AG08395 (cell line): ENCODE measurements at places on chromosomes 3 and 15.
A peak's percentile ranks its signal among the peaks of the same experiment; 100 is the strongest.

GRCh38 chr15:80160570-80161156 lies 7.9 kb downstream of the FAH start:
- peak; percentile 88 for DNase-seq

DNA sequence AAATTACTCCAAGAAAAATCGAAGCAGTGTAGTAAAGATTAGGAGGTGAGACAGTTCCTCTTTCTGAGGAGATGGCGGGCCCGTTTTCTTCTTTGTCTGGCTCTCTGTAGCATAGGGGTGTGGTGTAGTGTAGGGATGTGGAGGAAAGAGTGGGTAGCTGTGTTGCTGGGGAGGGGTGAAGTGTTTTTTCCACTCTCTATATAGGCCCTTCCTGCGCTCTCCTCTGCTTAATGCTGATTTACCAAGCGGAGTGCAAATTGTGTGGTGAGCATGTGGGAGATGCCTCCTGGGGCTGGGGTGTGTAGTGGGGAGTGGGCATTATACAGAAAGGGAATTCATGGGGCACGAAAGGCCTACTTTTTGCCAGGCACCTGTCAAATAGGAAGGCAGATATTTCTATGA lies 94.9 kb downstream of the ST6GAL1 start:
- no peak for DNase-seq

DNA sequence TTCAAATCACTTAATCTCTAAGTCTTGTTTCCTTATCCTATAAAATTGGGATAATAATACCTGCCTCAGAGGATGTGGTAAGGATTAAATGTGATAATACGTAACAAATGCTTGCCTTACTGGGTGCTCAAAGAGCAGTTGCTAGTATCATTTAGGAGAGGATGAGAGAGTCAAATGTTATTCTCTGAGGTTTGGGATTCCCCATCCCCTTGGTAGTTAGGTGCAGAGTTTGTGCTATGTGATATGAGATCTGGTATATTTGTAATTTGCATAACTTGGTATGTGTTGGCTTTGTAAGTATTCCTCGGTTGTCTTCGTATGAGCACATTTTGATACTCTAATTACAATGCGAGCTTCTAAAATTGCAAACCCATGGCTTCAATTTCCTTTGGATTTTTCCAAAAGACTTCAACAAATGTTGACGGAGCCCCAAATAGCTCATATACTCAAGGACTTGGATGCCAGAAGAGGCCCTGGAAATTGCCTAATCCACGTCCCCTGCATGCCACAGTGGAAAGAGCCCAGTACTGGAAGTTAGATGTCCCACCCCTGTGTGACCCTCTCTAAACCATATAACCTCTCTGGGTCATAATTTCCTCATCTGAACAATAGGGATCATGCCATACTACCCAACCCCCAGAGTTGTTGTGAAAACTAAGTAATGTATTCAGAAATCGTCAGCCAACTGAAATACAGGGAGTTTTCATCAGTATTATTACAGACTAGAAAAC lies 85.0 kb downstream of the FBN1 start:
- no peak for DNase-seq

DNA sequence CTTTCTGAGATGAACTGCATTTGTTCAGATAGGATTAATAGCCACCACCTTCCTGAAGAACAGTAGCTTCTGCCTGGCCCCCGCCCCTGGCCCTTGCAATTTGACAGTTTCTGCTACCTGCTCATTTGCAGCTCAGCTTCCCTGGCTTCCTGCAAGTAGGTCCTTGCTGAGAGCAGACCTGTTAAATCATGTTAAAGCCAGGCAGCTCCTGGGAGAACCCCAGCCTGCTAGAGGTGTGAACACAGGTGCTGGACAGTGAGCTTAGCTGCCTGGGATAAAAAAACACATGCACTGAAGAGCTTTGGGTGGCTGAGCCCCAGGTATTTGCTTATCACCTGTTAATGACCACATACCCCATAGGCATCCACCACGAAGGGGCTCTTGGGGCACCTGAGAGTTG lies 143.4 kb downstream of the PTPRG start:
- no peak for DNase-seq

DNA sequence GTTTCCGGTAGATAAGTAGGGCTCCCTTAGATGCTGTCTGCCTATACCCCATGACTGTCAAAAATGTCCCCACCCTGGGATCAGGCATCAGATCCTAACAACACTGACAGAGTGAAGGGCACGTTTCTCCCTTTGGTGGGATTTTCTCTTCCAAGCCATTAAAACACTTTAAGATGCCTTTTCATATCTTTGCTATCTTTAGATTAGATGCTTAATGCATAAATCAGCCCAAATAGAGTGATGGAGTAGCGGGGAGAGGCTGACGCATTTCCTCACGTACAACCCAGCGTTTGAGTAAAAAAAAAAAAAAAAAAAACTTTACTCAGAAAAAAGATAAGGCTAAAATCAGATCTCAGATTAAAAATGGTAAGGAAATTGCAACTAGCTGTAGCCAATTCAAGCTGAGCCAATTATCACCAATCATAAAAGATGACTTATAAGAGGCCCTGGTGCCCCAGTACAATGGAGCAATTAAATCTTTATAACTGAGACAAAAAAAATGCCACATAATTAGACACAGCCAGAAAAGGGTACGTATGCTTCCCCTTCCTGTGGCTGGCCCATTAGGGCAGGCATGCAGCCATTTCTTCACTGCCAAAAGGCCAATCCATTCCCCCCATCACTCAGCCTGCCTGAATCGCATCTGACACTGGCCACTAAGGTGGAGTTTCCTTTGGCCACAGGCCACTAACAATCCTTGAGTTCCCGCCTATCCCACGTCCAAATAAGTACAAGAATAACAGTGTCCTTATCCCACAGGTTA lies 45.0 kb downstream of the RFTN1 start:
- no peak for DNase-seq

GRCh38 chr3:117302428-117302827 lies 592.8 kb downstream of the TUSC7 start:
- no peak for DNase-seq

DNA sequence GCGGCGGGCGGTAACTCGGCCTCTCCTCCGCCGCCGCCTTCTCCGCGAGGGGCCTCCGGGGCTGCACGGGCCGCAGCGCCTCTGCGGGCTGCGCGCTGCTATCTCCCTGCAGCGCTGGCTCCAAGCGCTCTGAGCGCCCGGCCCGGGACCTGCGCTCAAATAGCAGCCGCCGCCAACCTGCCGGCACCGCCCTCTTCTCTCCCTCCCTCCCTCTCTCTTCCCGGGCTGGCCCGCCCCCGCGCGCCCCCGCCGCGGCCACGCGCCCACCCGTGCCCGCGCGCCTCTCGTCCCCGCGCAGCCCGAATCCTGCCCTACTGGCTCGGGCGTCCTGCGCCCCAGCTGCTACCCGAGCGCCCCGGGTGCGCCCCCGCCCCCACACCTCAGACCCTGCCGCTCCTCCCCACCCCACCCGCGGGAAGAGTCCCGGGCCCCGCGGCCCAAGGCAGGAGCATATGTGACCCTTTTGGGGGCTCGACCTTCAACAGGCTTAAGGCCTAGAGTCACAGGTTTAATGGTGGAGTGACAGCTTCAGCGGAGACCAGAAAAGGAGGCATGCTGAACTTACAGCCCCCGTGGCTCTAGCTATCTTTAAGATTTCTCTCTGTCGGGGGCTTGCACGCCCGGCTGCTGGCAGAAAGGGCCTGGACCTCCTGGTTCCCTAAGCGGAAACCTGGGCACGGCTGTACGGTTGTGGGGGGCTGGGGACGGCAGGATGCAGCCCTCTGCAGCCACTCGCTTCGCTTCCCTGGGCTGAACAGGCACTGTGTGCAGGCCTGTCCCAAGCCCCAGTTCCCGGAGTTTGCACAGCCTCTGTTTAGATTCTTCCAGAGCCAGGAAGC lies at the start of gene CACNA2D2:
CACNA2D2 (minus strand) TSS at position 131 of the 839 bp plus-strand sequence. CDS start 211 bp downstream, outside the sequence.
- peak; percentile 15 for DNase-seq

DNA sequence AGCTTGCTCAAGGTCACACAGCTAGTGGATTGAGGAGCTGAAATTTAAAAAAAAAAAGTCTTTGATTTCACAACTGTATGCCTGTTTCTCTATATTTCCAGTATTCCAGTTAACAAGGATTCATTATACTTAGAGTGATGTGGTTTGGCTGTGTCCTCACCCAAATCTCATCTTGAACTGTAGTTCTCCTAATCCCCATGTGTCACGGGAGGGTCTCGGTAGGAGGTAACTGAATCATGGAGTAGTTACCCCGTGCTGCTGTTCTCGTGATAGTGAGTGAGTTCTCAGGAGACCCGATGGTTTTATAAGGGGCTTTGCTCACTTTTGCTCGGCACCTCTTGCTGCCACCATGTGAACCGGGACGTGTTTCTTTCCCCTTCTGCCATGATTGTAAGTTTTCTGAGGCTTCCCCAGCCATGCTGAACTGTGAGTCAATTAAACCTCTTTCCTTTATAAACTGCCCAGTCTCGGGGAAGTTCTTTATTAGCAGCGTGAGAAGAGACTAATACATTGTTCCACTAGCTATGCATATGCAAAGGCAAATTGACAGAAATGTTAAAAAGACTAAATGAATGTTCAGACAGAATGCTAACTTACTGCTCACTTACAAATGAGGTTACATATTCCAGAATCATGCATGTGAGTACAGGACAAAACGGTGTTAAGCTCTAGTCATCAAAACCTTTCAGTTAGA lies 1101.9 kb downstream of the ROBO1 start:
- no peak for DNase-seq

GRCh38 chr3:13091898-13092611 lies 18.8 kb upstream of the IQSEC1 start:
- DNase-seq, result peak; percentile 72

DNA sequence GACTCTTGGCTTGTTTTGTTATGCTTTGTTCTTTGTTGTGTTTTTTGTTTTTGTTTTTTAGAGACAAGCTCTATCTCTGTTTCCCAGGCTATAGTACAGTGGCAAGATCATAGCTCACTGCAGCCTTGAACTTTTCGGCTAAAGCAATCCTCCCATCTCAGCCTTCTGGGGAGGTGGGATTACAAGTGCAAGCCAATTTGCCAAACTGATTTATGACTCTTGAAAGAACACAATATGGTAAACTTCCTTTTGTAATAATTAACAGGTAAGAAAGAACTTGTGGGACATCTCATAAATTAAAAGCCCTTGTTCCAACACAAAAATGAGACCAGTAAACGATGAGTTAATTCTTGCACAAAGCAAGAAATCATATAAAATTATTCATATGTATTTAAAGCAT lies 476.3 kb downstream of the MAGI1 start:
- DNase-seq, result no peak

- no peak for DNase-seq
Observed at GRCh38 chr3:22419261-22419660, 668.3 kb upstream of the ZNF385D start.

GRCh38 chr3:16239780-16240179 lies 25.0 kb downstream of the DPH3 start:
- DNase-seq, result peak; percentile 20

DNA sequence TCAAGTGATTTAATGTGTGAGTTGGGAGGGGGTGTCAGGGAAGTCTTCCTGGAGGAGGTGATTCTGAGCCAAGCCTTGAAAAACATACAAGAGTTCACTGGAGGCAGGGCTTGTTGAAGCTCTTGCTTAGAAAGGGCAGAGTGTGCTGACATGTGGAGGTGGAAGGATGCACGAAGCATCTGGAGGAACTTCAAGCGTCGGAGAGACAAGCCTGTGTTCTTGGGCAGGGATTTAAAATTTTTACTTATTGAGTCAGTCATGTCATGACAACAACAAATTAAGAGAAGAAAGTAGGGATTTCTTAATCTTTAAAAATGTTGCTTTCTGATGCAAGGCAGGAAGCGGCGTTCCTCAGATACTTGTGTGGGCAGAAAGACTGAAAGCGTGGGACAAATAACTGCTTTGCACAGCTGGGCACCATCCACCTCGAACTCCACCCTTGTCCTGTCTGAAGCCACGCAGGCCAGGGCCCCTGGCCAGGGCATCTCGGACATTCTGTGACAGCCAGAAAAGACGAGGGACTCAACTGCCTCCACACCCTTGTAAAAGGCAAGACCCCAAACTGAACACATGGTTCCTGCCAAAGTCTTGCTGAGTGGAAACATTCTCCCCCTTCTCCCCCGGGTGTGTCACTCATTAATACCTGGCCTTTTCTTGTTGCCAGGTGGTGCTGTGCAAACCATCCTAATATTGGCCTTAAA lies 6.9 kb upstream of the IL16 start:
- peak; percentile 87 for DNase-seq

- no peak for DNase-seq
Observed at GRCh38 chr3:147924755-147925154, 515.6 kb downstream of the ZIC1 start.

GRCh38 chr3:31102196-31102879 lies 207.9 kb upstream of the GADL1 start:
- DNase-seq, result no peak

- no peak for DNase-seq
Observed at GRCh38 chr15:39180030-39180429, 400.8 kb upstream of the THBS1 start.

GRCh38 chr15:58057559-58057958 lies 8.0 kb downstream of the ALDH1A2 start:
- no peak for DNase-seq

GRCh38 chr15:38084289-38084688 lies 149.8 kb downstream of the TMCO5A start:
- no peak for DNase-seq

DNA sequence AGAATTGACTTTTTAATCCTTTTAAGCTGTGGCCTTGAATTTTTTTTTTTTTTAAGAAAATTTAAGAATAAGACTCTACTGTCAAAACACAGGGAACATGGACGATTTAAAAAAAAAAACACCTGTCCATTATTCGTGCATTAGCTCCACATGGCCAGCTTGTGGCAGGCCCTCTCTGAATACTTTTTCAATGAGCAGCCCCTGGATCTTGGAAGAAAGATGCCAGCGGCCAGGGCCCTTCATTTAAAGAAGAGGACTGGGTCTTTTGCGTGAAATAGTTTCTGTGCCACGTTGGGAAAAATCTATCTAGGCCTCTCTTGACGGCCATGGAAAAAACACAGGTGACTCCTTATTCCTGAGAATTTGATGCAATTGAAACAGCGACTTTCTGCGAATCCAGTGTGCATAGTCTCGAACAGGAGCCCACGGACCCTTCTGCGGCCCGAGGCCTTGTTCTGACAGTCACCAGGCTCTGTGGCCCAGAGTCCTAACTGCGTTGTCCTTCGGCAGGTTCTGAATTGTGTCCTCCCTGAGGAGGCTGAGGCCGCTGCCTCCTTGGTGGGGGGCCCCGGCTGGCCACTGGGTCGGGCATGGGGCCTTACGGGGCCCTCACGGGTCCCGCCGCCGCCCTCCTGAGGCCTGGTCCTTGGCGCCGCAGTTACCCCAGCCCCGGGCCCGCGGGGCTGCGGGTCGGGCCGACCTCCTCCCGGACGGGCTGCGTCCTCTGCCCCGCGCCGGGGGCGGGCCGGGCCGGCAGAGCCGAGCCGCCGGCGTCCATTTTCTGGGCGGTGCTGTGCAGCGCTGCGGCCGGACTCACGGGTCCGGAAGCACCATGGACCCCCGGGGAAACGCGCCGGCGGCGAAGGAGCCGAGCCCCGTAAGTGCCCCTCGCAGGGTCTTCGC lies 33.5 kb downstream of the ZBTB38 start:
- DNase-seq, result peak; percentile 59

- DNase-seq, result no peak
Observed at GRCh38 chr3:99134986-99135385, 233.5 kb upstream of the DCBLD2 start.
